Activated effector memory CD4-positive, alpha-beta T cell treated with Interleukin-2 at 50 U/mL for 16 hours (primary cell): ENCODE measurements at places on chromosomes 12 and 14.

DNA sequence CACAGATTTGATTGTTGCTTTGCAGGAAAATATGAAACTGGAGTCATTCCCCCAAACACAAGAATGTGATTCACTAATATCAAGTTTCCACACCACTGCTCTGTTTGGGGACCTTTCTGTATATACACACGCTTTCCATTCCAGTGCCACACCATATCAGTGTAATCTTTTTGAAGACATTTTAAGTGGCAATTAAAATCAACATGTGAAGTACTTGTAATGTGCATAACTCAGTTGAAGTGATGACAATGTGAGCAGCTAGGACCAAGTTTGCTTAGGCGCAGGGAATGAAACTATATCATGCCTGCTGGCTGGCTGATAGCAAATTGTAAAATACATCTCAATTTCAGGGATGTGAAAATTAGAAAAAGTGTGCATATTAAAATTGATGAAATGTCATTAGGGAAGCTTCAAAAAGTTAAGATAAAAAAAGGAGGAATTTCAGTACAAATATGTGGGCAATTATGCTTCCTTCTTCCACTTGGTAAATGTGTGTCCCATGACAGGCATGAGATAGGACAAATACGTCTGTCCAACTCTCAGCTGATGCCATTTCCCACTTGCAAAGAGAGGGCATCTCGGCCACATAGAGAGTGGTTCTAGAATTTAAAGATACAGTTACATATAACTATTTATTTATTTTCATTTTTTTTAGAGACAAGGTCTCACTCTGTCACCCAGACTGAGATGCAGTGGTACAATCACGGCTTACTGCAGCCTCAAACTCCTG lies 43.7 kb downstream of the HSPB8 start:
- no peak for DNase-seq

DNA sequence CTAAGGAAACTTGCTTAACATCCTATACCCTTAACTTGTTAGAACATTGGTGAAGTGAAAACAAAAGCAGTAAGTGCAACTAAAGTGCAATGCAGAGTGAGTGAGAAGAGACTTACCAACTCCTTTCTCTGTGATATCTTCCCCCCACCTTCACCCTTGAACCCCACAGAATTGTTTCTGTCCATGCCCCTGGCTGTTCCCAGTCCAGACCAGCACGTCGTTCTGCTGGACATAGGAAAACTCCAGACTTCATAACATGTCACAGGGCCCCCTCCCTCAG lies 91.9 kb downstream of the DAD1 start:
- DNase-seq = no peak

DNA sequence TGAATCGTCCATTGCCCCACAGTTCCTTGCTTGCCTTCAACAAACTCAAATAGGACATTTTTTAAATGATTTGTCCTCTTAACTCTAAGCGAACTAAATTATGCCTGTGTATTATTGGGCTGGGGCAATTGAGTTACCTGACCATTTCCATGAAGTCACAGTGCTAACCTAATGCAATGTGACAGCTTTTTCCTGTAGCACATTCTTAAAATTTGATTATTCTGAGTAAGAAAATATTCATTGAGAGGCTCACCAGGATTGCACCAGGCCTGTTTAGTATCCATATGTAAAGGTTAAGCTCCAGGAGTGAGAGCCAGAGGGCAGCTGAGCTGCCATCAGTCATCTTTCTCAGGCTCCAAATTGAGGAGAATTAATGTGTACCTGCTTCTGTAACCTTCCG lies 90.9 kb downstream of the GPR65 start:
- no peak for DNase-seq

DNA sequence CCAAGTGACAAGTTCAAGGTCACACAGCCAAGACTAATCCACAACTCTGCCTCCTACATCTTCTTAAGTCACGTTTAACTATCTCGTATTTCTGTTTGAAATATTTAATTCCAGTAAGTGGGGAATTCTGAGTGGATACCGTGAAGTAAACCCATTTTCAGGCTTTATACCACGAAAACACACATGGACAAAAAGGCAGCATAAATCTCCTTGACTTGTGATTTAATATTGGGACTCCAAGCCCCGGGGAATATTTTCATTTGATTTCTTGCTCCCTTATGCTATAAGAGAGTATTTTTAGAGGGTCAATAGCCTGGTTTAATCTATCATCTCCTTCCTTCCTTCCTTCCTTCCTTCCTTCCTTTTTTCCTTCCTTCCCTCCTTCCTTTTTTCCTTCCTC lies 716.7 kb downstream of the VRK1 start:
- no peak for DNase-seq

DNA sequence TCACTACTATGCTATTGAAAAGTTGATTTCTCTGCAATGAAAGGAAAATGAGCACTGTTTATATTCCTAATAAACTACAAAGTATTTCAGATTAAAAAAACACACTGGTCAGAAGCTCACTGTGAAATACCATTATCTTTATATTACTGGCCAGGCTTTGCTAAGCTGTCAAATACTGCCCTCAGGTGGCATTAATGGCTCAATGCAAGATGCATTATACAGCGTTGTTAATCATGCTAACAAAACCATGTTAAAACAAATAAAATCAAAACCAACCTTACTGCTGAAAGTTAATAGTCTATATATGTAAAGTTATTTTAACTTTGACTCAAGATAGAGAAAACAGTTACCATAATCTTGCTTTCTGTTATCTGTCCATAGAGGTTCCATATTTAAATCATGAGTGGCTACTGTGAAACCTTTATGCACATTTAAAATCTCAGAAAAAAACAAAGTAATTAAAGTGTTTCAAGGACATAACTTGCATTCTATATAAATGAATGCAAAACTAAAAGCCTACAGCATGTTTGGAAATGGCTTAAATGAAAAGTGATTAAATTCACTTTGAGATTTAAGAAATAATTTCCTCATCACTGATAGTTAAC lies 121.7 kb downstream of the RALGAPA1 start:
- DNase-seq = no peak

GRCh38 chr12:123485756-123486155 lies 27.8 kb downstream of the SNRNP35 start:
- no peak for DNase-seq

- no peak for DNase-seq
These were observed 51.0 kb upstream of the SRSF5 start for GRCh38 chr14:69715725-69716477.

DNA sequence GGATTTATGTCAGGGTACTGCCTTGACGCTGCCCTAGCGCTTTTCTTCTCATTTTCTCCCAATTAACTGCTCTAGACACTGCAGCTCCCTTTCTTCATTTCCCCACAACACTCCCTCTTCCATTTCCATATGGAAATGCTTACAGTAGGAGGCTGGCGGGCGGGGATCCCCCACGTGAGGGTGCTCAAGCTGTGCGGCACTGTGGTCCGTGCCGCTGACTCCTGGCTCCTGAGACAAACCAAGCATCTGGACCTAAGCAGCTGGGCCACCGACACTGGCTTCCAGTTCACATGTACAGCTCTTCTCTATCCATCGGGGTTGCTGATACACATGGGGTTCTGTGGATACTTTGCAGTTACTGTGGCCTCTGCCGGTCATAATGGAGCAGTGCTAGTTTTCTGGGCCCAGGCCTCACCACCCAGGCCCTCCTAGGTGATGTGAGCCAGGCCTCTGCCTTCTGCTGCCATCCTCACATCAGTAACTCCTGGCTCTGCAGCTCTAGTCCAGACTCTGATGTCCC lies 20.2 kb downstream of the TCHP start:
- no peak for DNase-seq

DNA sequence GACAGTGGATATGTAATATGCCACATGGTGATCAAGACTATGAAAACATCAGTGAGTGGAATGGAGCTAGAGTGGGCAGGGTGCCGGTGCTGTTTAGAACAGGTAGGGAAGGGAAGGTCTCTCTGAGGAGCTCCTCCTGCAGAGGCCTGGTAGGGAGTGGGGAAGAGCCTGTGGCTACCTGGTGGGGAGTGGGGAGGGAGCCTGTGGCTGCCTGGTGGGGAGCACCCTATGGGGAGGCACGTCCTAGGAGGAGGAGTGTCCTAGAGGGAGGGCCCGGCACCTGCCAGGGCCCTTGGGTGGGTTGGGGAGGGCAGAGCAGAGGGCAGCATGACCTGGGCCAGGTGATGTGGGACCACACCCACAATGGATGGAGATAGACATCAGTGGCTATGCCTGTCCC lies 122.6 kb downstream of the ADGRD1 start:
- DNase-seq = no peak

- no peak for DNase-seq
These were observed 340.1 kb downstream of the GLT1D1 start for GRCh38 chr12:129193263-129193871.

DNA sequence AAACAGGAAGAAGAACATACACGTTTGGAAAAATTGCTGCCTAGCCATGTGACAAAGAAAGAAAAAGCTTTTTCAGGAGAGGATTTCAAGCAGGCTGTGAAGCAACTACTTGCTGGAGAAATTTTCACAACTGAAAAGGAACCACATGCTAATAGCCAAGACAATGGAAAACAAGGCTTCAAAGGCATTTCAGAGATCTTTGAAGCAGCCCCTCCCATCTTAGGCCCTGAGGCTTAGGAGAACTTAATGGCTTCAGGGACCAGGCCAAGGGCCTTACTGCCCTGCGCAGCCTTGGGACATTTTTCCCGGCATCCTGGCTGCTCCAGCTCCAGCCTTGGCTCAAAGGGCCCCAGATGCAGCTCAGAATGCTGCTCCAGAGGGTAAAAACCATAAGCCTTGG lies 255.9 kb upstream of the ARID2 start:
- no peak for DNase-seq

- no peak for DNase-seq
These were observed 5.8 kb upstream of the NEMF start for GRCh38 chr14:49858383-49858782.

DNA sequence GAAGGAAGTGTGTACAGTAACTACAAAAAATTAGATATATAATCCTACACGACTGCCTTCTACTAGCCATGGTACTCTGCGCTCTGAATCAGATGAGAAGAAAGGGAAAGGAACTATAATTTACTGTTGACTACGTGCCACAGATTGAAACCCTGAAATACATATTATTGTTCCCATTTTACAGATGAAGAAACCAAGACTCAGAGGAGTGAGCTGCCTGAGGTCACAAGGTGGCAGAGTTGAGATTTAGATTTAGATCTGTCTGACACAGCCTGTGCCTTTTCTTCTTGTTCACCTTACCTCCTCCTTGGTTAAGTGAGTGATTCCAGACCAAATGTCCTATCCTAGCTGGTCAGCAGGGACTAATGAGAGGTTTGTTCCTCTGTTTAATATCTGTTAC lies 61.6 kb upstream of the OR4E1 start:
- no peak for DNase-seq

GRCh38 chr12:106084014-106084671 lies 54.6 kb downstream of the NUAK1 start:
- DNase-seq = no peak

- DNase-seq = no peak
These were observed 6.5 kb downstream of the HOXC12 start for GRCh38 chr12:53961025-53961761.
